ENCODE measurements at places on chromosomes 5 and 9. TPM values are rescaled to one million over a fixed set of nuclear protein-coding genes. Genes with fewer than 3 reads are reported as not detected.

DNA sequence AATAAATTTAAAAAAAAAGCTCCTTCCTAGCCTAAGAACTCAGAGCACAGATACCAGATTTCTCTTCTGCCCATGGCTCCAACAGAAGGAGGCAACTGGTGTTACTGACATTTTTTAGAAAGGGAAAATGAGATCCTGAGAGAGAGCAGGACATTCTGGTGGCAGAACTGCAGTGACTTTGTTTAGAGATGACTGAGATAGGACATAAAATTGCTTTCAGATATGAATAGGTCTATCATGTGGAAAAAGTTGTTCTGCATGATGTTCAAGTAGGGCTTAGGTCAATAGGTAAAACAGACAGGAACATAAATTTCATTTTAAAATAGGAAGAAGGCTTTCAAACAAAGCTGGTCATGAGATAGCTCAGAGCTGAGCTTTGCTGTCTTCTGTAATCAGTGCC lies 49.6 kb downstream of the NIPAL4 start:
- no peak for DNase-seq

Gene IFNA17
- not detected for polyA plus RNA-seq

Gene TAF9
- 65.6 TPM for polyA plus RNA-seq

DNA sequence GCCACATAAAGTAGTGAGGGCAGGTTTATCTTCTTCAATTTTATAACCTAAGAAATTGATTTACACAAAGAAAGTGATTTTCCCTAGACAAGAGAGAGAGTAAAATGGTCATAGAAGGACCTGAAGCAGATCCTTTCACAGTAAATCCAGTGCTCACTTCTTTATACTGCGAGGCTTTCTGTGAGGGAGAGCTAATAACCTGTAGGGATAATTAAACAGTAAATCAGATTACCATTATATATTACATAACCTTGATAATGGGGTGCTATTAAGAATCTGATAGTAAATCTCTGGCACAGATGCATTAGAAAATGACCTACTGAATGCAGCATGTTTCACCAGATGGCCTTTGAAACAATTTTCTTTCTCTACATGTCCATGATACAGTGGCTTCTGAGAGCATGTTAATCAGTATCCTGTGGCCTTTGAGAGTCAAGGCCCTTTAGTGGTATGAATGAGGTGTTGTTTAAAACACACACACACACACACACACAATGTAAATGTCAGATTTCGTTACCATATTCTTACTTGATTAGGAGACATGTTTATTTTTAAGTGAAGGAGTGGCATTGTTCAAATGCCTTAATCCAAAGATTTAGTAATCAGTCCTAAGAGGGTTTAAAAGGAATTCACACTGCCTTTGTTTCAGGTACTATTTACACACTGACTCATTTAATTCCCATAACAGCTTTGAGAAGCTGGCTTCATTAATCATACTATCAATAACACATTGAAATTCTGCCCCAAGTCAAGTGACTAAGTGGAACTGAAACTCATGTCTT lies 124.7 kb downstream of the ALDH1A1 start:
- peak; percentile 64 for DNase-seq

Gene LPAR1
- 92.7 TPM for polyA plus RNA-seq

Gene PCDHA4
- 8.7 TPM for polyA plus RNA-seq

DNA sequence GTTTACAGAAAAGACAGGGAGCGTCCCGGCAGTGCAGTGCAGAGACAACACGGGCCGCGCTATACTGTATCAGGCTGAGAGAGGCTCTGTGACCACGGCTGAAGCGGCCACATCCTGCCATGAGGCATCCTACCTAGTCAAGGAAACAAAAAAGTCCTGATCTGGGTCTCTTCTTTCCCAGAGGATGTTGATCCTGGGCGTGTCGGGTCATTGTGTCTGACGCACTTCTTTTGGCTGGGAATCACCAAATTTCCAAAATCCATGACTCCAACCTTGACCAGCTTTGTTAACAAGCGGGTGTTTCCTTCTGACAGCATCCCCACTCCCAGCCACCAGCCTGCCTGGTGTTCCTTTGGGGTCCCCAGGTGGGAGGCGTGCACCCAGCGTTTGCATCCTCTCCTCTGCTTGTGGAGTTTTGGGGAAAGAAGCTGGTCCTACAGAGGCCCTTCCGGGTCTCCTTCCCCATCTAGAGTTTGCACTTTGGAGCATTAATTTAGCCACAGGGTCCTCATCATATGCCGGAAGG lies 91.4 kb upstream of the RAI14 start:
- no peak for DNase-seq

- no peak for DNase-seq
Measured at GRCh38 chr5:39102684-39103155, 28.5 kb upstream of the RICTOR start.

DNA sequence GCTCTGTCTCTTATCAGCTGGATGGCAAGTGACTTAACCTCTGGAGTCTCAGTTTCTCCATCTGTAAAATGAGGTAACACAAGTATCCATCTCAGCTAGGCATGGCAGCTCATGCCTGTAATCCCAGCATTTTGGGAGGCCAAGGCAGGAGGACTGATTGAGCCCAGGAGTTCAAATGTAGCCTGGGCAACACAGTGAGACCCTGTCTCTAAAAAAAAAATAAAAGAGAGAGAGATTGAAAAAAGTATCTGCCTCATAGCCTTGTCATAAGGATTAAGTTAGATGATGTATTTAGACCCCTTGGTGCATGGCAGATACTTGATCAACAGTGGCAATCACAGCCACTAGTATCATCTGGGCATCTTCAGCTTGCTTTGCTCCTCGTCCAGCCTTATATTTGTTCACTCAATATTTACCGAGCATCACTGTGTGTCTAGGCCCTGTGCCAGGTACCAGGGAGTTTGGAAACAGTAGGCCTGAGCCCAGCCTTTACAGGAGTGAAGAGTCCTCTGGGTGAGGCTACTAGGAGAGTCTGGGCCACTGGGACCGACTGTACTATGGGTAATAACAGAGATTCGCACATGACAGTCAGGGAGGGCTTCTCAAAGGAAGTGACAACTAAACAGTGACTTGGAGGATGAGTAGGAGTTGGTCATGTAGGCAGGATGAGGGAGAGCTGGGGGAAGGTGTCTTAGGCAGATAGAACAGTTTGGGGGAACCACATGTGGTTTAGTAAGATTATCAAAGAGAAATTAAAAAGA lies 34.2 kb downstream of the CORO2A start:
- DNase-seq, result no peak

GRCh38 chr9:121153642-121154041 lies 48.0 kb downstream of the RAB14 start:
- no peak for DNase-seq

- DNase-seq, result no peak
Measured at GRCh38 chr9:4301296-4301695, 1.4 kb upstream of the GLIS3 start.

DNA sequence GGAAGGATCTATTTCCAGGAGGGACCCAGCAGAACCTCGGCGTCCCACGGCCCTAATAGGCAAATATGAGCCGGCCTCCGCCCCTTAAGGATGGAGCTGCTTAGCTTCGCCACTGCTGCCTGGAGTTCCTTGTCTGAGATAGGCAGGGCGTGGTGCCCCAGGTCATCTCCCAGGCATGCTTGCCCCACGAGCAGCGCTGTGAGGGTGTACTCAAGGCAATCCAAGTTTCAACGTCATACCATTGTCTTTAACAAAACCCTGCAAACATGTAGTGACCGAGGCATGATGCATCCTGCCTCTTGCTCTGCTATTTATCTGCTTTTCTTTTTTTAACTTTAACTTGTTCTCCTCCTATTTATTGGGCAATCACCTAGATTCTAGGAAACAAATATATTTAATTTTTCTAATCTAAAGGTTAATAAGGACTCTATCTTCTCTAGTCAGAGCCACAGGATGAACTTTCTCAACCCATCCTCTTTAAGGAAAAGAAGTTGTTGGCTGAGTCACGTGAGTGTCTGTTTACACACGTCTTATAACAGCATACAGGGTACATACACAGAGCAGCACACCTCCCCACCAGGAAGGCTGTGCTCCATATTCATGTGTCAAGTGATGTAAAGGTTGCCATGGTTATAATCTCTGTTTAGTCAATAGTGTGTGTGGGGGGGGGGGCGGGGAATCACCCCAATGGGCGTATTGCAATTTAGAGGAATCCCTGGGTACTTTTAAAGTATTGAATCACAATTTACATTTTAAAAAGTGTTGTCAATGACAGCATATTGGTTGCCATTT lies 27.3 kb upstream of the ZSWIM6 start:
- no peak for DNase-seq

Gene CCDC107
- polyA plus RNA-seq, result 38.2 TPM

DNA sequence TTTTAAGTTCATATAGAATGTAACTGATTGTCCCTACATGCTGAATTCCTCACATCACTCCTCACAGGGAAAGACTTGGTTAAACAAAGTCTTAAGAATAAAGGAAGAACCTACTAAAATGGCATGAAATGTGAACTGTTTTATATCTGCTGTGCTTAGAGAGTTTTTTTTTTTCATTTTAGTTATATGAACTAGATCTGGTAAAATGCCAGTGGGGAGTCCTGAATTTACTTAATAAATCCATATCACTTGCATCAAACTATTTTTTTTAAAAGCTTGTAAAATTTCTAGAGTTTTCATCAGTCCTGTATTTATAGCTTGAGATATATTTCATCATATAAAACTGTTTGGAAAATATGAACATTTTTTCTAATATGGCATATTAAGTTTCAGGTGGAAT lies 1528.6 kb downstream of the EFNA5 start:
- DNase-seq, result no peak

DNA sequence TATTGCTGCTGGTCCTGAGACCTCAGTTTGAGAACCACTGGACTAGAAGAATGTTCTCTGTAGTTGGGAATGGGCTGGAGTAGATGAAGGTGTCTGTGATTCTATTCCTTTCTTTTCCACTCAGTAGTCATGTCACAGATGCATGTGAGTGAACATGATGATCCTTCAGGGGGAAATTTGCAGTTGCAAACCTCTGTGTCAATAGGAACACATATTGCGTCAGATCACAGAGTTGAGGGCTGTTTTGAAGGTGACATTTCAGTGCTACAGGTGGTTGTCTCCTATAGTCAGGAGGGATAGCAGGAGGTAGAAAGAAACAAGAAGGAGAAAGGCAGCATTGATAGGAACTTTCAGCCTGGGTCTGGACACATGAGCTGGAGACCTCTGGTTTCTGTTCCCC lies 239.3 kb downstream of the ARHGEF28 start:
- DNase-seq, result no peak

- DNase-seq, result no peak
Measured at GRCh38 chr5:5650949-5651348, 228.5 kb downstream of the ICE1 start.

Gene SPATA31A3
- not detected for polyA plus RNA-seq
